ENCODE measurements at places on chromosomes 4 and X.

DNA sequence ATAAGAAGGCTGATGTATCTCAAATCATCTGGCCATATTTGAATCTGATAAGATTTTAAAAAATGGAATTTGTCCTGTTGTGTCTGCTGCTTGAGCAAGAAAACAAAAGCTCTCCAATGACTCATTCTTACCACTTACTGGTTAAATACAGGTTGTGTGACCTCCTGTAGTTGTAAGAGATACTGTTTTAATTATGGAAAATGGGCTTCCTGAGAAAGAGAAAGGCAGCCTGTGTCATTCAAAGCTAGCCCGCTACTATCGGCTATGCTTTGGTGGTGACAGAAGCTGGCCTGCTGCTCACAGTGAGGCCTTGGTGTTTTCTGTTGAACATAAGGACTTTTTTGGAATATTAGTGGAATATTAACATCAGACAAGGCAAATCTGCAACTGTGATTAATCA lies 1722.1 kb upstream of the PCDH10 start:
- no peak for DNase-seq

GRCh38 chr4:1365271-1366178 lies 18.5 kb downstream of the UVSSA start:
- DNase-seq = no peak

- no peak for DNase-seq
These were observed 119.6 kb downstream of the AFF2 start for GRCh38 chrX:148620023-148620422.

- no peak for DNase-seq
These were observed 35.6 kb downstream of the DAPP1 start for GRCh38 chr4:99852199-99852749.

DNA sequence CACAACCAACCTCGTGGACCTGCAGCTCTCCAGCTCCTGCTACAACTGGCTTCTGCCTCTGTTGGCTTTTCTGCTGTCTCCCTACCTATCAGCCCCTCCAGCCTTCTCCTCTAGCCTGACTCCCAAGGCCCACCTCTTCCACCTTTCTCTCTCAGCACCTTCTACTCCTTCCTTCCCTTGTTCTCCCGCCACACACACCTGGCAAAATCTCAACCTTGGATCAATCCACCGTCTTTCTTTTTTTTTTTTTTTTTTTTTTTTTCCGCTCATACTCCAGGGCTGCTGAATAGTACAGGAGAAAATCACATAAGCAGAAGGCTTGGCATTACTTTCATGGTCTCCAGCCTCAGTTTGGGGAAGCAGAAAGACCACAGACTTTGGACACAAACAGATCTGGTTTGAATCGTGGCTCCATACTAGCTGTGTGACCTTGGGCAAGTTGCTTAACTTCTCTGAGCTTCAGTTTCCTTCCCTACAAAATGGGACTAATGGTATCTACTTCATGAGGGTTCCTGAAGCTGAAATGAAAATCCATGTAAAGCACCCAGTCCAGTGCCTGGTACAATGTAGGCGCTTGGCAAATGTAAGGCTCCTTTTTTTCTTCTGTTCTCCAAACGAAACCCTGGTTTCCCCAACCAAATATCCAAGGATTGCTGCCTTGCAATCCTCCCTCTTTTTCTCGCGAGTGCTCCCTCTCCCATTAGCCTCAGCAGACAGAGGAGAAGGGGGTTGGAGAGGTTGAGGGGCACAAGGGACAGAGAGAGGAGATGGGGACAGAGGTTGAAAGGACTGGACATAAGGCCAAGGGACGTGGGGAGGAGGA lies 1.7 kb downstream of the FGD1 start:
- no peak for DNase-seq

- no peak for DNase-seq
These were observed 78.7 kb downstream of the PRKG2 start for GRCh38 chr4:81136161-81136905.

- DNase-seq = no peak
These were observed 362.0 kb upstream of the BOD1L1 start for GRCh38 chr4:13989501-13989900.

DNA sequence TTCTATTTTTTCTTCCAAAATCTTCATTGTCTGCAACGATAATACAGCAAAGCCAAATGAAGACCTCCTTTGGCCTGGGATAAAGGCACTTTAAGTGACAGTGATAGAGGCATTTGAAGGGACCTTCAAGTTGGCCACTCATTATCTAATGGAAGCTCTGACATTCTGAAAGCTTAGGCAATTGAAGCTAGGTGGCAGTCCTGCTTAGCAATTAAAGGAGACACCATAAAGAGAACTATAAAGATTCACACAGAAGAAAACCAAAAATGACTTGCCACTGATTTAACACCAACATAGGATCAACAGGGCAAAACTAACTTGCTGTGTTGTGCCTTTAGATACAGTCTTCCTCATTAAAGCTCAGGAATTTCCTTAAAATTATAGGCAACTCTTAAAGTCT lies 103.3 kb upstream of the TSPAN7 start:
- DNase-seq = no peak

DNA sequence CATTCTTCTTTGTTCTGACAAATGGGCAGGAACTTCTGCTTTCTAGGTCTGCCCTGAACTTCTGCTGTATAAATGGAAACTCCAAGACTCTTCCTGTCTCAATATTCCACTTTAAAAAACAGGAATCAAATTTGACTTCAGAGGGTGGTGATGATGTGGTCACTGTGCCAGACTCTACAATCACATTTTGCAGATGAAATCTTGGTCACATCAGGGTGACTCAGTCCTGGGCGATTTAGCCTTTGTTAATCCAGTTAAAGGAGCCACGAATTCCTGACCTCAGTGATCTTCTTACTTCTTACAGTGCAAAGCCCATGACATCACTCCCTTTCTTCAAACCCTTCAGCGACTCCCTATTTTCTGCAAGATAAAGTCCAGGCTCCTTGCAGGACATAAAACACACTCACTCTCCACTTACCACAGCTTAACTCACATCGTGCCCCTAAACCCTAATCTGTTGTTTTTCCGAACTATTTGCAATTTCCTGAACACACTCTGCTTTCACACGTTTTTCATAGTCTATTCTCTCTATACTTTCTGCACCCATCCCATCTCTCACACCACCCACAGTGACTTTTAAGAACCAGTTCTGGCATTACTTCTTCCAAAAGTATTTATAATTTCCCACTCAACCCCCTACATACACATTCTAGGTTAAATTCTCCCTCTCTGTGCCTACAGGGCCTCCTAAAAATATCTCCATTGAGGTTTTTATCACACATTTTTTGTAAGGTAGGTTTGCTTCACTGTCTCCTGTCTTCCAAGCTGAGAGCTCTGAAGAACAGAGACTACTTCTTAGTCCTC lies 11.1 kb downstream of the GASK1B start:
- DNase-seq = no peak

GRCh38 chr4:165383591-165384073 lies 4.8 kb downstream of the CPE start:
- DNase-seq = no peak

DNA sequence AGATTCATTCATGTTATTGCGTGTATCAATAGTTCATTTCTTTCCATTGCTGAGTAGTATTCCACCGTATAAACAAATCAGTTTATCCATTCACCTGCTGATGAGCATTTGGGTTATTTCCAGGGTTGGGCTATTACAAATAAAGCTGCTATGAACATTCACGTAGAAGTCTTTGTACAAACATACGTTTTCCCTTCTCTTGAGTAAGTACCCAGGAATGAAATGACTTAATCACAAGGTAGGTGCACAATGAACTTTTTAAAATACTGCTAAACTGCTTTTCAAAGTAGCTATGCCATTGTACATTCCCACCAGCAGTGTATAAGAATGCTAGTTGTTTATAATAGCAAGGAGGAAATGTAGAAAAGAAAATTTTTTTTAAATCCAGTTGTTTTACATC lies 35.9 kb downstream of the SYTL4 start:
- no peak for DNase-seq

DNA sequence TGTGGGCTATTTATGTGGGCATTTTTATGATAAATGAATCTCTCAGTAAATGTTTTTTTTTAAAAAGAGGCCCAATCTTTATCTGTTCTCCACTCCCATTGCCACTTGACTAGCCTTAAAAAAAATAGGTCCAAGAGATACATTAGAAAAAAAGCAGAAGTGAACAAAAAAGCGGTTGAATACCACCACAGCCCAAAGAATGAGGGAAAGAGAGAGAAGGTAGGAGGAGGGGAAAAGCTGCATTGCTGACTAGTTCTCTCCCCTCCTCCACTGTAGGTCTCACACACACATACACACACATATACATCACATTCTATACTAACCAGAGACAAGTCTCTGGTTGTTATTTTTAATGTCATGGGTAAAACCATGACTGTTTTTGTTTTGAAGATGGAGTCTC lies 95.8 kb upstream of the IL13RA1 start:
- no peak for DNase-seq

- DNase-seq = no peak
These were observed 219.6 kb upstream of the ANXA3 start for GRCh38 chr4:78331965-78332364.

GRCh38 chrX:20595928-20596575 lies 329.3 kb upstream of the RPS6KA3 start:
- DNase-seq = no peak

- DNase-seq = no peak
These were observed 141.9 kb downstream of the MGST2 start for GRCh38 chr4:139807483-139807882.

DNA sequence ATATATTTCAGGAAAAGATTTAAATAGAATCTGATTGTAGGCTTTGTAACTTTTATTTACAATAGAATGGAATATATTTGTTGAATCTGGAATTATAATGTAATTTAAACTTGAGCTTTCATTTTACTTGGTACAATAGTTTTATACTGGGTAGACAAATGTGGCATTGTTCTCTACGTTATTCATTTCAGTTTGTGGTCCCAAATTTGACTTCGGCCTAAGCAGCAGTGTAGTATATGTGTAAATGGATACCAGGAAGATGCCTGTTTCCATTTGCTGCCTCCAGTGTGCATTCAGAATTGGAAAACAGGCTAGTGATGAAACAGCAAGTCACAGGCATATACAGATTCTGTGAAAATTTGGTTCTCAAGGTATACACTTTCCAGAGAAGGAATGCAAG lies 77.8 kb downstream of the CLDN22 start:
- DNase-seq = no peak

DNA sequence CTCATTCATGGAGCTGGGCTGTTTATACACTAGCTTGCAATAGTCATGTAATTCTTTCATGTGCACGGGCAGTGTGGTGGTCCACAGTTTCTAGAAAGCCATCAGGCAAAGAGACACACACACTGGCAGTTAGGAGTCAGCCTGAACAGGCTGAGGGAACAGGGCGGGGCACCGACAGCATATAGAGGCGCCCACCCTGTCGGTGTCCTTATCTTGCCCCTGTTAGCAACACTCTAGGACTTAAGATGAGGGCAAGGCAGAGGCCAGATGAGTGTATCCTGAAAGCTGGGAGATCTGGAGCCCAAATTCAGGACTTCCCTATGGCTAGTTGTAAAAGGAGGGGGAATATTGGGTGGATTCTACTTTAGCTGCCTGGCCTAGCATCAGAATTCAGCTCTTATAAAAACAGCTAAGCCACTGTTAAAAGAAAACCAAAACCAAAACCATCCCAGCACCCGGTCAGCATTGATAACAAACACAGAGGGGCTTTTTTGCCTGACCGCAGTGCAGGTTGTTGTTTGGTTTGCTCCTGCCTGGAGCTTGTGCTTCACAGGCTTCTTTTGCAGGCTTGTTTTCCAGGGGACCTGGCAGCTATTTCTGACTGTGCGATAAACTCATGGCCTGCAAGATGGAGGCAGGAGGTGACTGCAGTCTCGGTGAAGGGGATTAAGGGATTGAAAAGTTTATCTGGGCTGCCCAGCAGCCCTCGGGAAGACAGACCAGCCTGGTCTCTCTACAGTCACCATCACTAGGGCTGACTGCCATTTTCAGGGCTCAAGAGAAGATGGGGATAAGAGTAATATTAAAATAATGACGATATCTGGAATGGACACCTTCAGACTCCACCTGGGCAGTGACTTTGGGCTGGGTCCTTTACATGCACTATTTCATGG lies 638.9 kb downstream of the MID1IP1 start:
- DNase-seq = no peak

DNA sequence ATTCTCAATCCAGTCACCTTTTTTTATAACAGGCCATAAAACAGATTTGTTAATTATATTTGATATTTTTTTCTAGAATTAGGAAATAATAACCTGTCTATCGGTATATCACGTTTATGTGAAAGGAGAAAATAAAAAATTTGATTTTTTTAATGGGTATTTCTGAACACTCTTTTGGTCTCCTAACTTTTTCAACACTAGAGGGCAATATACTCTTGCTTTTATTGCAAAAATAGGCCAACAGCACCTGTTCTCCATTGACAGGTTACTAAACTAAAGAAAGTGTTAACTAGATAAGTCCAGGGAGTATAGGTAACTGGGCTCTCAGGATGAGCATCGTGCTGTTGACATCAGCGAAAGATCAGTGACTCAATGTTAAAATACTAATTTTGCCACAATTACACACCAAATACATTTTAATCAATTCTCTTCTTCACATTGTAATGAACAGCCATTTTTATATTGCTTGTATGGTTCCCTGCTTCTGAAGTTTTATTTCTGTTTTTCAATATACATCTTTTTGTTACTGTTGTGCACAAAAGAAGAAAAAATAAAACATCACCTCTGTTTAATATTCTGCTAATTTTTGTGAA lies 22.8 kb downstream of the NDST4 start:
- DNase-seq = no peak

DNA sequence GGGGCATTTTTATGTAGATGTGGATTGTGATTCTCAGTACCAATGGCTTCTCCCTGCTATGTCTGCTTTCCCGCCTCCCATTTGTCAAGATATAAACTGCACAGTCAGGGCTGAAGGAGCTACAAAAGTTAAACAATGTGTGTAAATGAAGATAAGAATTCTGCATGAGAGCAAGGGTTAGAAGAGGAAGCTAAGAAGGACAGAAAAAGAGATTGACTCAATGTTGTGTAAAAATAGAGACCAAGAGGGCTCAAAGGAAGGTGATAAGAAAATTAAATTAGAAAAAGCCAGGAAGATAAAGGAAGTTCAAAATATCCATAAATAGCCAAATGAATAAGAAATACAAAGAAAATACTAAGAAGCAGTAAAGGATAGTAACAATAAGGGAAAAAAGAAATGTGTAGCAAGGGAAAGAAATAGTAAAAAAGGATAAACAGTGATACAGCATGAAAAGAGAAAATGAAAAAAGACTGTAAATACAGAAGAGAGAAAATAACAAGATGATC lies 82.5 kb downstream of the AMELX start:
- DNase-seq = no peak

GRCh38 chr4:159137176-159137575 lies 34.3 kb downstream of the RAPGEF2 start:
- DNase-seq = no peak

DNA sequence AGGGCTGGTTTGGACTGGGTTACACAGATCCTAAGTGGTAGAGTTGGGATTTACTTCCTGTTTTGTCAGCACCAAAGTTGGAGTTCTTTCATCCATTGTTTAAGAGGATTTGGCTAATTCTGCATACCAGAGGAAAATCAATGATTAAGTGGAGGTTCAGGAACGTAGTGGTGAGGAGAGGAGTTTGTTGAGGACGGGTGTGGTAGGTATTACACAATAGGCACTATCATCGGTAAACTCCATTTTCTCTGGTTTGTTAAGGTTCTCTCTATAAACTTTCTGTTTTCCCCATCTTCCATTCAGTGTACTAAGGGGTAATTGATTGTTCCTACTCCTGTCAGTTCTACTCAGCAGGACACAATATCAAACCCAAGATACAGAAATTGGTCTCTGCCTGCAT lies 107.5 kb upstream of the VCX2 start:
- DNase-seq = no peak
